ENCODE measurements at places on chromosomes 2 and 18. TPM values are rescaled to one million over a fixed set of nuclear protein-coding genes. Genes with fewer than 3 reads are reported as not detected.

GRCh38 chr2:198411936-198412335 is 607.5 kb downstream of the PLCL1 start:
- no peak for DNase-seq

The RAB6C gene
- total RNA-seq: not detected

The ACMSD gene
- 3.3 TPM for total RNA-seq

The IHH gene
- total RNA-seq: not detected

All from renal cortical epithelial cell (primary cell).